Nucleus accumbens (tissue), 56 donors: ENCODE measurements at places on chromosomes 16 and 17.

- no peak for DNase-seq
These were observed 30.6 kb upstream of the CNTNAP4 start for GRCh38 chr16:76246587-76246986.

DNA sequence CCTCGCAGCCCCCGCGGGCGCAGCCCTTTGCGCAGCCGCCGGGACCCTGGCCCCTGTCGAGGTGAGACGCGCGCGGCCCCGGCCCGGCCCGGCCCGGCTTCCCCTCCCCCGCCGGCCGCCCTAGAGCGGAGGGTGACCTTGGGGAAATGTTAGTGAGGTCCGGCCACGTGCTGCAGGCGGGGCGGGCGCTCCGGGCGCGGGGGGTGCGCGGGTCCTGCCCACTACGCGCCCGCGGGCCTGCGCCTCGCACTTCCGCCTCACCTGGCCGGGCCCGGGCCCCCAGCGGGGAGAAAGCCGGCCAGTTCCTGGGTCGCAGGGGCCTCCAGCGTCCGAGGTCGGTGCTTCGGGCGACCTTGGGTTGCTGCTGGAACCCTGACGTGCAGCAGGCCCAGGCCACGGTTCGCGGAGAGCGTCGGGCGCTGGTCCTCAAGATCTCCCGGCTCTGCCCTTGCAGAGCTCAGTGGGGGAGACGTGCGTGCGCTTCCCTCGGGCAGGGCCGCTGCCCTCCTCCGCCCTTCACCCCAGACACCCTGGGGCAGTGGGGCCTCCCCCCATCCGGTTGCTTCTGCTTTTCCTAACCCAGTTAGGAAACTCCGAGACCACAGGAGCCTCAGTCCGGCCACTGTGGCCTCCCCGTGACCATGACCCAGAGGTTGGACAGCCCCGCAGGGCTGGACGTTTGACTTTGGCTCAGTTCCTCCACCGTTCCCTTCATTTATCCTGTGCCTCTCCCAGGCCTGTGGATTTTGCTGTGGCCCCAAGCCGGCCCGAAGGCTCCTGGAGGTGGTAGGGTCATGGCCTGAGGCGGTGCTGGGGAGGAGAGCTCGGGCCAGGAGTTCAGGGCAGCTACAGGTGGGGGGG is 791 bp downstream of the MCRIP2 start:
- peak; percentile 37 for DNase-seq

DNA sequence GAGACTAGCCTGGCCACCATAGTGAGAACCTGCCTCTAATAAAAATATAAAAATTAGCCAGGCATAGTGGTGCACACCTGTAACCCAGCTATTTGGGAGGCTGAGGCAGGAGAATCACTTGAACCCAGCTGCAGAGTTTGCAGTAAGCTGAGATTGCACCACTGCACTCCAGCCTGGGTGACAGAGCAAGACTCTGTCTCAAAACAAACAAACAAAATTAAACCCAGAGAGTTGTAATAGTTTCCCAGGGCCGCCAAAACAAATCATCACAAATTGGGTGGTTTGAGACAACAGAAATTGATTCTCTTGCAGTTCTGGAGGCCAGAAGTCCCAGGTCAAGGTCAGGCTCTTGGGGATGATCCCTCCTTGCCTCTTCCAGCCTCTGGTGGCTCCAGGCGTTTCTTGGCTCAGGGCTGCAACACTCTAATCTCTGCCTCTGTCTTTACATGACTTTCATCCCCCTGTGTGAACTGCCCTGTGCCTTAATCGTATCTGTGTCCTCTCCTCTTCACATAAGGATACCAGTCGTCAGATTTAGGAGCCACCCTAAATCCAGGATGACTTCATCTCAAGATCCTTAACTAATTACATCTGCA is 100.3 kb upstream of the NOL11 start:
- DNase-seq, result no peak

GRCh38 chr17:19339341-19339815 is 23.1 kb downstream of the B9D1 start:
- no peak for DNase-seq

- no peak for DNase-seq
These were observed 196.0 kb downstream of the CBLN1 start for GRCh38 chr16:49085686-49086085.
